ENCODE measurements at places on chromosomes 6 and 20.

DNA sequence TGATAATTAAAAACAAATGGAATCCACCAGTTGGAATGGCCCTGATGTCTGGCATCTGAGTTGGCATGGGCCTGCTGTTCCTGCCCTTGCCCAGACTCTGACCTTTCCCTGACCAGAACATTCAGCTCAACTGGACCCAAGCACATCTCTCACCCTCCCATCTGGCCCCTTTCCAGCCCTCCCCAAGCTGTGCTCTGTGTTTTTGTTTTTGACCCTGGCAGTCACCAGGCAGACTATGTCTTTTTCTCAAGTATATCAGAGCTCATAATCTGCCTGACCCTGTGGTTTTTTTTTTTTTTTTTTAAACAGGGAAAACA, 117.6 kb downstream of the TRDN start:
- DNase-seq: no peak

GRCh38 chr20:34388000-34388399, 24.9 kb downstream of the ITCH start:
- DNase-seq: no peak

GRCh38 chr20:59006864-59007664, at the start of gene CTSZ:
Gene CTSZ (minus strand): TSS chr20:59007254. CDS start chr20:59007128, 126 bp downstream.
- DNase-seq: peak; percentile 68

DNA sequence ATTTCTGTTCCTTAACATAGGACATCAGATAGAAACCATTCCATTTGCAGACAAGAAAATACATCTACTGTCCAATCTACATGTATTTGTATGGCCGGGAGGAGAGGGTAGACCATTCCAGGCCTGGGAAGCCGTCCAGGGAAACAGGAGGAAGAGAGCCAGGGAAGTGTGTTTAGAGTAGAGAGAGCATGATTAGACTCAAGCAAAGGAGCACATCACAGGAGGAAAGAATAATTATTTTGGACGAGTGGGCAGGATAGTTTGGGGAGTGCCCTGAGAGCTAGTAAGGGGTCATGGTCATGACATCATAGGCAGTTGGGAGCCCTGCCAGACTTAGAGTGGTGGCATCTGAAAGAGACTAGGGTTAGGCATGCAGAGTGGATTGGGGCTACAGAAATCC, 250.0 kb downstream of the HIVEP2 start:
- DNase-seq: no peak

DNA sequence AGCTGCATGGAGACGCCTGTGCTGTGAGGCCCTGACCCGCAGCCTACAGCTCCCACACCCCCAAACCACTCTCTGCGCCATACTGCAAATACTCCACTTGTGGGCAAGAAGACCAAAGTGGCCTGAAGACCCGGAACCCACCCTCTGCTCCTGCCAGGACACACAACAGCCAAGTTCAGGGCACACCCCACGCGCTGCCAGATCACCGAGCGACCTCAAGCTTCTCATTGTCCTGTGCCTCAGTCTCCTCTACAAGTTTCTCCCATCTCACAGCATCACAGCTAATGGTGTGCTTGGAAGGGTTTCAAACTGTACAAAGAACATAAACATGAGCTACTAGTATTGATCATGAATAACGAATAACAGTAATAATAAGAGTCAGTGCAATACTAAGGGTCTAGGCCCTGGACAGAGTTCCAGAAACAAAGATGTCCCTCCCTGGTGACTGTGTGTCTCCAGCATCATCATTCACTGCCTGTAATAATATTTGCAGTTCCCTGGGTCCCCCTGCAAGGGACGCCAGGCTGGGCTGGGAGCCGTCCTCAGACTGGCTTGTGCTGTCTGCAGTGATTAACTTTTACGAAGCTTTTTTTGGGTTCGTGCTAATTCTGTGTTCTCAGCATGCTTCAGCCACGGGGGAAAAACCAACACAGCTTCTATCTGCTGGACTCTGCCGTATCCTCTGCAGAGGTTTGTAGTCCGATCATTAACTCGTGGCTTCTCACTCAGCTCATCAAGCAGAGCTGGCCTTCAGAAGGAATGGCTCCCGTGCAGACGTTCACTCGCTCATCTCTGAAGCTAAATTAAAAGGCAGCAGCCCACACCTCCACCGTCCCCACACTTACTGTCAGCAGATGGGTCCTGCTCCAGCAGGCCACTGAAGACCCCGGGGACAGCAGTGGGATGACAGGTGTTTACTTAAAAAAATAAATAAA, 81.6 kb upstream of the MPC1 start:
- DNase-seq: no peak

DNA sequence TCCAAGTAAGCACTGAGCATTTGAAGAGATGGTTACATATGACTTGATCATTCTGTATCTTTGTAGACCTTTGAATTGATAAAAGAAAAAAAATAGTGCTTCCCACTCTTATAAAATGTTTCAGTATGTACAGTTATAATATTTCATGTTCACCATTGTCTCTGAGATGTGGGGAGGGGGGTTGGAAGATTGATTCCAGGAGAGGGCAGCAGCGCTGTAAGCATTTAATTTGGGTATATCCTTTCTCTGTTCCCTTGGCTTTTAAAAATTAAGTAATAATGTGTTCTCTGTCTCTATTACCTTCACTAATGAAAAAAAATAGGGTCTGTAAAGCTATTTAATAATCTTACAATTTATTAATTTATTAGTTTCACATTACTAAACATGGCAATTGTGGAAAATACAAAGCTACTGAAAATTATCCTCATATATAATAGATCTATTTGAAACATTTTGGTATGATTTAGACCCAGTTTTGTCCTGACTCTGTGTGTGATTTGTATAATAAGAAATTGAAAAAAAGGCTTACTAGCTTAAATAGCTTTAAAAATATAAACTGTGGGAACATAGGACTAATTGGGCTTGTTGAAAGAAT, 341.2 kb downstream of the CDKAL1 start:
- DNase-seq: no peak

DNA sequence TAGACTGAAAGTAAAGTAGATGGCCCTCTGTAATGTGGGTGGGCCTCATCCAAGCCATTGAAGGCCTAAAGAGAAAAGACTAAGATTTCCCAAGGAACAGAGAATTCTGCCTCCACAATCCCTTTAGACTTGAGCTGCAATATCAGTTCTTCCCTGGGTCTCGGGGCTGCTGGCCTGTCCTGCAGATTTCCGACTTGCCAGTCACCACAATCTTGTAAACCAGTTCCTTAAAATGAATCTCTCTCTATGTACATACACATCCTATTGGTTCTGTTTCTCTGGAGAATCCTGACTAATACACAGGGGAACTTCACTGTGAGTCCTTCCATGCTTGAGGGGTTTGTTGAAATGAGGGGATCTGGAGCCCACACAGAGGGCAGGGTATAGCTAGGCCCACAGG, 12.9 kb downstream of the CCDC170 start:
- DNase-seq: no peak

GRCh38 chr6:134732763-134733162, 217.1 kb downstream of the ALDH8A1 start:
- no peak for DNase-seq

GRCh38 chr6:24848461-24848860, 49.7 kb upstream of the ARMH2 start:
- no peak for DNase-seq

- no peak for DNase-seq
These were observed 2.8 kb upstream of the ZNF512B start for GRCh38 chr20:63972312-63973159.

DNA sequence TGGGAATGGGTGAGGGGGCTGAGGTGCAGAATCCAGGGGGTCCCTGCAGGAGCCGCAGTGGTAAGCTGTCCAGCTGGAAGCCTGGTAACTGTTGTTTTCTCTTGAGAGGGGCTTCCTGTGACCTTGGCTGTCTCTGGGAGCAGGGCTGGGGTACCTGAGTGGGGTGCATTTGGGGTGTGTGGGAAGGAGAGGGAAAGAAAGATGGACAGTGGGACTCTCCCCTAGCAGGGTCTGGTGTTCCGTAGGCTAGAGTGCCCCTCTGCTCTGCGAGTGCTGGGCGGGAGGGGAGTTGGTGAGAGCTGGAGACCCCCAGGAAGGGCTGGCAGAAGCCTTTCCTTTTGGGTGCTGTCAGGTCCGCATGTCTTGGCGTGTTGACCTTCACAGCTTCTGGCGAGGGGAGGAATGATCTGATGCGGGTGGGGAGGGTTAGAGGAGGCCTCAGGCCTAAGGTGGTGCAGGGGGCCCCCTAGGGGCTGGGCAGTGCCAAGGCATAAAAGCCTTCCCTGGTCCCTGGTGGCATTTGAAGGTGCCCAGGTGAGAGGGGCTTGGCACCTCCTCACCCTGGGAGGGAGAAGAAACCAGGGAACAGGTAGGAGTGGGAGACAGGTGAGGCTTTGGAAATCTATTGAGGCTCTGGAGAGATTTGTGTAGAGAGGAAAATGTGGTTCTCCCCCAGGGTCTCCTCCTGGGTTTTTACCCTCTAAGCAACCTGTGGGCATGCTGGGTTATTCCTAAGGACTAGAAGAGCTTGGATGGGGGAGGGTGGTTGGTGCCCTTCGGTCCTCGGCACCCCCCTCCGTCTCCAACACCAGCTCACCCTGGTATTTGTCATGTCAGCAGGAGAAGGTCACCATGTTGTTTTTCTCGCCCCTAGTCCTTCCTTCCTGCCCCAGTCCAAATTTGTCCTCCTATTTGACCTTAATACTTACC, 3.3 kb downstream of the VEGFA start:
- peak; percentile 79 for DNase-seq

GRCh38 chr6:163311830-163312229, 102.7 kb upstream of the QKI start:
- no peak for DNase-seq

GRCh38 chr6:147695819-147696218, 187.3 kb downstream of the SAMD5 start:
- no peak for DNase-seq

- peak; percentile 56 for DNase-seq
These were observed at the start of gene TCP11 for GRCh38 chr6:35141007-35141655. Gene TCP11 (minus strand): TSS chr6:35141339. CDS start chr6:35140870, 469 bp downstream.

GRCh38 chr6:159604443-159604956, 88.5 kb downstream of the SOD2 start:
- DNase-seq: no peak

DNA sequence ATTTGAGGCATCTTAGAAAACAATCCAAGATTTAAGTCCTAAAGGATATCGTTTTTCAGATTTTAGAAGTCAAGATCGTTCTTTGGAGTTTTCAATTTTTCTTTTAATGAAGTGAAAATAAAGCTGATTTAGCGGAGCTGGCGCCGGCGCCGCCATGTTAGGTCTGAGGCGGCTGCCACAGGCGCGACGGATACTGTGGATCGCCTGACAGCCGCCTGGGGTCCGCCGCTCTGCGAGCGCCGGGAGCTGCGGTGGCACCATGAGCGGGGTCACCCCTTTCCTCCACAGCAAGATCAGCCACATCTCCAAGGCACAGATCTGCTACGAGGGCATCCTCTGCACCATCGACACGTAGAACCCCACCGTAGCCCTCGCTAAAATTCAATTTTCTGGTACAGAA, 247.2 kb downstream of the GJA1 start:
- no peak for DNase-seq

- DNase-seq: no peak
These were observed 16.9 kb downstream of the SERINC1 start for GRCh38 chr6:122454673-122455072.

- no peak for DNase-seq
These were observed 56.9 kb upstream of the CTNNBL1 start for GRCh38 chr20:37636977-37637376.

DNA sequence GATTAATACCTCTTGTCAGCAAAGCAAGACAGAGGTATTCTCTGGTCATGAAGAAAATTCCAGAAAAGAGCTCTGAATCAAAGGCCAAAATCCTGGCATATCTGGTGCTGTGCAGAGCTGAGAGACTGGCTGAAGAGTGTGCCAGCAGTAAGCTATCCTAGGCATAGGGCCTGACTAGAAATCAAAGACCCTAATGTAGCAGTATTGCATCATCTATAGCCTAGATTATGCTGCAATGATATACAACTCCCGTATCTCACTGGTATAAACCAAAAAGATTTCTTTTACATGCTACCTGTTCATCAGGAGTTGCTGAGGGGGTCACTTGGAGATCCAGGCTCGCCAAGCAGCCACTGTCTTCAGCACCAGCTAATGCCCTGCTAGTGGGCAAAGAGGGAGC, 30.9 kb upstream of the TRIM39 start:
- no peak for DNase-seq

- DNase-seq: no peak
These were observed 15.4 kb upstream of the GSTA4 start for GRCh38 chr6:53010504-53010903.

GRCh38 chr20:39676241-39676640, 714.1 kb downstream of the DHX35 start:
- no peak for DNase-seq

DNA sequence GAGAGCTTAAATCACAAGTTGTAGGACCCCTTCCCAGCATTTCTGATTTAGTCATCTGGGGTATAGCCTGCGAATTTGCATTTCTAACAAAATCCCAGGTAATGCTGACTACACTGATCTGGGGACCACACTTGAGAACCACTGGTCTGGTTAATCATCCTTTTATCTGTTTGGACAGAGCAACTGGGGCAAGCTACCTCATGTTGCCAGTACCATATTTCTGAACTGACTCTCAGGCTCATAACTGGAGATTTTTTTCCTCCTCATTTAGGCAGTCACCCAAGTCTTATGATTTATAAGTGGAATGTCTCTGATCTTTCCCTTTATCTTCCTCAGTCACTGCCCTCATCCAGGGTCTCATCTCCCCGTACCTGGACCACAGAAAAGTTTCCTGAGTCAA, 12.0 kb upstream of the GTF3C6 start:
- DNase-seq: no peak

DNA sequence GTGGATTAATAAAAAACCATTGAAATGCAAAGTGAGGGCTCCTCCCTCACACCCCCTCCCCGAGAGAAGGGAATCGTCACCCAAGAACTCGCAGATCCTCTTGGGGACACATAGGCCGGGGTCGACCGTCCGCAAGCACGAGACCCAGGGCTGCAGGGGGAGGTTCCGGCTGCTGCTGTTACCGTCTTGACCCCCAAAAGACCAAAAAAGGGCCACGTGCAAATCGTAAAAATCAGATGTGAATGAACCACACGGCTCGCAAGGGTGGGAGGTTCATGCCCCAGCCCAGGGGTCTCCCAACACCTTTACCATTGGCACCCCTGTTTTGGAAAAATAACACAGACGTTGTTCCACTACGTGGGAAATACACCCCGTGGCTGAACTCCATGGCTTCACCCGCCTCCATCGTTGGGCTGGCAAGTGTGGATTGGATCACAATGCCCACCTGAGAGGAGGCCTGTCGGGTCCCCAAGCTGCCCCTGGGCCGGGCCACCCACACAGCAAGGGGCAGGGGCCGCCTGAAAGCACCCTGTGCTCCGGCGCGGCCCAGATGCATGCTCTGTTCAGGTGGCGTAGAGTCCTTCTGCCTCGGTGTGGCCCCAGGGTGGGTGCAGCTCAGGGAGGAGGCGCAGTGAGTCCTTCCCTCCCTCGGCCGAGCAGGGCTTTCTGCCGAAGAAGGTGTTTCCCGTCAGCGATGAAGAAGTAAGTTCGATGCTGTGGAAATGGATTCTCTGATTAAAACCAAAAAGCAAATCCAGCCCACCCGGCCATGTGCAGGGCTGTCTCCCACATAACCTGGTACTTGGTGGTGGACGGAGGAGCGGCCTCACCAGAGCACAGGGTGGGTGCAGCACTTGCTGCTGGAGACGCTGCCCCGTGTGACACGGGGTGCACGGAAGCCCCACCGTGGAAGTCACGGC, 85.0 kb downstream of the YTHDF1 start:
- DNase-seq: no peak

- peak; percentile 94 for DNase-seq
These were observed 46.2 kb upstream of the ZNF184 start for GRCh38 chr6:27518881-27519795.

- DNase-seq: no peak
These were observed 141.2 kb downstream of the CDK19 start for GRCh38 chr6:110674096-110674495.

Data from mesendoderm (in vitro differentiated cells).